PC-9 (cell line): ENCODE measurements at places on chromosomes 11 and 22. TPM values are rescaled to one million over a fixed set of nuclear protein-coding genes. Genes with fewer than 3 reads are reported as not detected.

Gene LRRC55
- total RNA-seq = not detected in 2 replicates

Gene PAX6
- 19.8 and 29.0 TPM in 2 replicates for total RNA-seq

GRCh38 chr11:90840071-90840470, 617.2 kb upstream of the CHORDC1 start:
- DNase-seq = peak; percentile 74

DNA sequence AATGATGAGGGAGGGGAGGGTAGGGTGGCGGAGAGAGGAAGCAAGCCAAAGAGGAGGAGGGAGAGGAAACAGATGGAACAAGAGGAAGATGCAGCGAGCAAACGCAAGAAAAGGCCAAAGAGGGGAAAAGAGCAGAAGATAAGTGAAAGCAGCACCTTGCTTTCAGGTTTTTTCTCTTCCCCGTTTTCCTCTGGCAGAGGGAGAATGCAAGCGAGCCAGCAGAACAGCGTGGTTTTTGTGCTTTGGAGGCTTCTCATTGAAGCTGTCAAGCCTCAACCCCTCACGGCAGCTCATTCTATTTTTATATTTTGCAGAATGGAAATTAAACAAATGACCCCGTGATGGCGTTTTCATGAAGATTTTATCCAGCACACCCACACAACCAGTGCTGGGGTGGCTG, 67.1 kb upstream of the GRAMD1B start:
- no peak for DNase-seq

GRCh38 chr22:30413001-30413400, 12.6 kb upstream of the MTFP1 start:
- no peak for DNase-seq

DNA sequence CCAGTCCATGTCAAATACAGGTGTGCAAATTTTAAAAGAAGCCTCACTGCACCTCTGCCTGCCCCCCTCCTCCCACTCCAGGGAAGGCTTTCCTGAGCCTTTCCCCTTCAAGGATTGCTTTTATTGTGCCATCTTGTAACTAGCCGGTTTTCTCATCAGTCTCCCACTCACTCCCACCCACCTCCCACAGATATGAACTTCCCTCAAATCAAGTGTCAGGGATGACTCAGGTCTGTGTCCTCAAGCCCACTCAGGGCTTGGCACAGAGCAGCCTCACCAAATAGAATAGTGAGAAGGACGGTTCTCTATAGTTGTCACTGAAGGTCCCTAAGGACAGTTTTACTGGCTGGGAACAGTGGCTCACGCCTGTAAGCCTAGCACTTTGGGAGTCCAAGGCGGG, 43.0 kb downstream of the THAP12 start:
- DNase-seq = no peak

Gene ART5
- not detected in 2 replicates for total RNA-seq

DNA sequence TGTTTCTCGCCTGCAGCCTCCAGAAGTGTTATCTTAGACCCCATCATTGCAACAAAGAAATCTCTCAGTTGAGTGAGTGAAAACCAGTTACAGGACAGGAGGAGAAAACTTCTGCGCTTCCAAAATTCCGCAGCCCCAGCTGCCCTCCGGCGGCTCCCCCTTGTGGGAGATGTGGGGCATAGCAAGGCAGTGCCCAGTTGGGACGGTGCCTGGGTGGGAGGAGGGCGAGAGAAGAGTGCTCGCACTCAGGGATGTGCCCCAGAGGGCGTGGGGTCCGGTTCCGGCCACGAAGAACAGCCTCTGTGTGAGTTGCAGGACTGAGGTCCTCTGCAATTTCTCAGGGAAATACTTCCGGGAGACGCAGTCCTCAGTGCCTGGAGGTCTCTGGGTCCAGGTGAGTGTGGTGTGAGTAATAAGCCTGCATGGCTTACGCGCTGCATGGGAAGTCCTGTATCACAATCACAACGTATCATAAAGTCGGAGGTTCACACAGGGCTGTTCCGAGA, 87.0 kb upstream of the BLID start:
- DNase-seq = no peak

Gene STK33
- total RNA-seq = 5.8 and 6.1 TPM in 2 replicates

- peak; percentile 67 for DNase-seq
Measured at GRCh38 chr22:45096256-45096907, 67.3 kb upstream of the NUP50 start.

Gene ARHGAP8
- total RNA-seq = 114 and 130 TPM in 2 replicates

Gene OR5A2
- total RNA-seq = not detected in 2 replicates

GRCh38 chr11:32118025-32118974, 27.4 kb downstream of the RCN1 start:
- peak; percentile 52 for DNase-seq

DNA sequence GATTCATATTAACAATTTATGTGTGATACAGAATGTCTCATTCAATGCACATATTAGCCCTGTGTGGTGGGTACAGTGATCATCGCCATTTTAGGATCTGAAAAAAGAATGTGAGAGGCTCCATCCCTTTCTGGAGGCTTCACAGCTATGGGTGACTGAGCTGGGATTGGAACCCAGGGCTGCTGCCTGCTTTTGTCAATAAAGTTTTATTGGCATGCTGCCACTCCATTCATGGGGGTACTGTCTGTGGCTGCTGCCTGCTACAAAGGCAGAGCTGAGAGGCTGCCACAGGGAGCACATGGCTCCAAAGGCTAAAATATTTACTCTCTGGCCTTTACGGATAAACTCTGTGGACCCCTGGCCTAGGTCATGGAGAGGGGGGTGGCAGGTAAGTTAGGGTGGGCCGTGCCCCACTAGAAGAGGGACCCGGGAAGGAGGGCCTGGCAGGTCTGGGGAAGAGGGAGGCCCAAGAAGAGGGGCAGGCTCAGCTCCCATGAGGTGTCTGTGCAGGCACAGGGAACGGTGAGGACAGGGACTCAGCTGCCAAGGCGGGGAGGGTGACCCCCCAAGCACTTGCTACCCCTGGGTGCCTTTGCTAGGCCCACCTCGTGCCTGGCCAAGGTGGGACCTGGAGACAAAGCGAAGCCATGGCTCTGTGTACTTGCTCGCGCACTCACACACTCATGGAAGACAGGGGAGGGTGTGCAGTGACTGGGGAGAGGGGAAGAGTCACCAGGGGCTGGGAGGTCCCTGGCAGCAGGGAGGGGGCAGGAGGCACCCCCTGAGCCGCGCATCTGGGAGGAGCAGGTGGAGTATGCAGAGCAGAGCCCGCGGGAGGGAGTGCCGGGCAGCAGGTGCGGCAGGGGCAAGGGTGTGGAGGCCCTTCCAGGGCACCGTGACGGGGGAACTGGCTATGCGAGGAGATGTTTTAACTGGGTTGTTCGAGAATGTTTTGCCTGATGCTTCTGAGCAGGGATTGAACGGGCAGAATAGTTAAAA, 335.3 kb downstream of the CTTN start:
- DNase-seq = no peak

GRCh38 chr22:36658900-36659299, 44.7 kb downstream of the CACNG2 start:
- DNase-seq = peak; percentile 37

Gene MPPED2
- total RNA-seq = not detected in 2 replicates

DNA sequence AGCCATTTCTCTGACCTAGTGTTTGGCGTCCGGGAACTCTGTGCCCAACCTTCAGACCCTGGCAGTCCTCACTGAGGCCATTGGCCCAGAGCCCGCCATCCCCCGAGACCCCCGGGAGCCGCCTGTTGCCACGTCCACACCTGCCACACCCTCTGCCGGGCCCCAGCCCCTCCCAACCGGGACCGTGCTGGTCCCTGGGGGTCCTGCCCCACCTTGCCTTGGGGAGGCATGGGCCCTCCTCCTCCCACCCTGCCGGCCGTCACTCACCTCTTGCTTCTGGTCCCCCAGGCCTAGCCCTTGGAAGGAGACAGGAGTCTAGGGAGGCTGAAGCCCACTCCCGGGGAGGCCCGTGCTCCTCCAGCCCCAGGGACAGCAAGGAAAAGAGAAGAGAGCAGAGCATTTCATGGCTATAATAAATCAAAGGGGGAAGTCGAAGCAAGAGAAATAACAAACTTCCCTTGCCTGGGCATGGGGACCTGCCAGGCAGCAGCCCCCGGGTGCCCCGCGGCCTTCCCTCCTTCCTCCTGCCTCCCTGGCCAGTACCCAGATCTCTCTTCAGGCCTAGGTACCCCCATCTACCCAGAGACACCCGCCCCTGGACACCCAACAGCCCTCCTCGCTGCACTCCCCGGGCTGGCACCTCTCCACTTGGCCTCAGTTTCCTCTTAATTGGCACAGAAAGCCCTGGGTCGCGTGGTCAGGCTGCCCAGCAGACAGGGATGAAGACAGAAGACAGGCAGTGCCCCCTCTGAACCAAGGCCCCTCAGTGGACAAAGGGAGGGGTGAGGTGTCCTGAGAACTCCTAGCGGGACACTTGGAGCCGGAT, 13.0 kb upstream of the SLC39A13 start:
- DNase-seq = no peak

- DNase-seq = peak; percentile 89
Measured at GRCh38 chr11:61871158-61871597, 20.2 kb downstream of the FADS3 start.

Gene GRIK4
- not detected in 2 replicates for total RNA-seq

DNA sequence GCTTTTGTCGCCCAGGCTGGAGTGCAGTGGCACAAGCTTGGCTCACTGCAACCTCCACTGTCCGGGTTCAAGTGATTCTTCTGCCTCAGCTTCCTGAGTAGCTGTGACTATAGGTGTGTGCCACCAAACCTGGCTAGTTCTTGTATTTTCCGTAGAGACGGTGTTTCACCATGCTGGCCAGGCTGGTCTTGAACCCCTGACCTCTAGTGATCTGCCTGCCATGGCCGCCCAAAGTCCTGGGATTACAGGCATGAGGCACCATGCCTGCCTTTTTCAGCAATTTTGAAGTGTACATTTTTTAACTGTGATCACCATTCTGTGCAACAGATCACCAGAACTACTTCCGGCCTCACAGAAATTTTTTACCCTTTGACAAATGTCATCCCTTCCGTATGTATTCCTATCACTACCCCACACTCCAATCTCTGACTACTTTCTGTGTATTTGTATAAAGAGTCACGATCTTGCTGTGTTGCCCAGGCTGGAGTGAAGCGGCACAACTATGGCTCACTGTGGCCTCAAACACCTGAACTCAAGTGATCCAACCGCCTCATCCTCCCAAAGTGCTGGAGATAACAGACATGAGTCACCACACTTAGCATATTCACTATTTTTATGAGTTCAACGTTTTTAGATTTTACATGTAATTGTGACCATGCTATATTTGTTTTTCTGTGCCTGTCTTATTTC, 44.0 kb downstream of the XKR3 start:
- DNase-seq = no peak

GRCh38 chr11:31445621-31446020, 63.8 kb downstream of the IMMP1L start:
- no peak for DNase-seq

DNA sequence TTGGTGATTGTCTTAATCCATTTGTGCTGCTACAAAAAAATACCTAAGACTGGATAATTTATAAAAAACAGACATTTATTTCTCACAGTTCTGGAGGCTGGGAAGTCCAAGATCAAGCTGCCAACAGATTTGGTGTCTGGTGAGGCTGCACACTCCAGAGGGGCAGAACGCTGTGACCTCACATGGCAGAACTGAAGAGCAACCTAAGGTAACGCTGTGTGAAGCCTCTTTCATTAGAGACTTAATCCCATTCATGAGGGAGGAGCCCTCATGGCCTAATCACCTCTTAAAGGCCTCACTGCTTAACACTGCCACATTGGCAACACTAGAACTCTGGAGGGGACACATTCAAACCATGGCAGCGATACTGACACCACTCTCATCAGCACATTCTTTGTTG, 42.7 kb upstream of the BIRC3 start:
- no peak for DNase-seq

- DNase-seq = no peak
Measured at GRCh38 chr22:26952451-26953011, 295.1 kb downstream of the MIAT start.

- peak; percentile 12 for DNase-seq
Measured at GRCh38 chr11:13772223-13773046, 104.0 kb downstream of the FAR1 start.

Gene SCUBE2
- not detected in 2 replicates for total RNA-seq
